Stomach (tissue), 19 donors: ENCODE measurements at places on chromosomes 11 and 22.
A peak's percentile ranks its signal among the peaks of the same experiment; 100 is the strongest.

DNA sequence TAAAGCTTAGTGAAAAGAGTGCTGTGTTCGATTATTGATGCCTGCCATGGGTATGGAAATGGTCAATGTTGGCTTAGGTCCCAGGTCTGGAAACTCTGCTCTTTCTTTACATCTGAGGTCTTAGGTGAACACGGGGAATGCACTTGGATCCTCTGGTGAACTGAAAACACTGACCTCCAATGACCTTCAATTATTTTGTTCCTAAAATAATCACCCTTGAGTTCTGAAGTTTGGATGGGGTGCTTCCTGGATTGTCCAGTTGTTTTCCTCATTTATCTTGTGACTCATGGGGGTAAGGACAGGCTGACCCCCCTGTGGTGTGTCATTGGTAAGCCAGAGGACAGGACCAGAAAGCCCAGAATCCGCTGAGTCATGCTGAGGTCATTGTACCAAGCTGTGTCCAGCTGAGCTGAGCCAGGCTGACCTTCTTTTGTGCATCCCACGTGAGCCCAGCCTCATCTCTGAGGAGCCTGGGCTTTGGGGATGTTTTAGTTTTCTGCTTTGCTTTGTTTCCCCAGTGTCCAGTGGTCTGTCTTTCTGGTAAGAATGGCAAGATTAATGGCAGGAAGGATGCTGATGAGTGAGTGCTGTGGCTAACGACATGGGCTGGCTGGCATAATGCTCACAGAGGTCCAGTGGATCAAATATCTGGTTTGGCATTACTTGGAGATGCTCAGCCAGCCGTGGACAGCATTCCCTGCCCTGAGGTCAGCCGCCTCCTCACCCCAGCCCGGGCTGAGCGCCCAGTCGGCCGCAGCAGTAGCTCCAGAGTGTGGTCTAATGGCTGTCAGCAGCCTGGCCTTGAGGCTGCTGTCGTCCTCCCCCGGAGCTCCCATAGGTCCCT lies 35.6 kb downstream of the AMPD3 start:
- peak; percentile 57 for DNase-seq
- peaks cover 67% of the 10 kb centered on the region for H3K36me3 ChIP-seq
- H3K27me3 ChIP-seq, result no peaks in the 10 kb centered on the region
- peak overlapping the region; percentile 80 for H3K27ac ChIP-seq
- peaks cover 15% of the 10 kb centered on the region for H3K4me1 ChIP-seq

- DNase-seq, result peak; percentile 67
- peaks cover 59% of the 10 kb centered on the region for H3K4me1 ChIP-seq
- peak overlapping the region; percentile 87 for H3K27ac ChIP-seq
Measured at GRCh38 chr11:47552056-47552565, 821 bp downstream of the CELF1 start.

GRCh38 chr11:5663511-5663910 lies 21.4 kb downstream of the TRIM5 start:
- no peaks in the 10 kb centered on the region for H3K4me1 ChIP-seq
- peaks cover 62% of the 10 kb centered on the region for H3K36me3 ChIP-seq
- no peak for DNase-seq
- no peak overlapping the region for H3K4me3 ChIP-seq

- H3K27me3 ChIP-seq, result no peaks in the 10 kb centered on the region
- DNase-seq, result no peak
- peaks cover 16% of the 10 kb centered on the region for H3K4me1 ChIP-seq
- no peak overlapping the region for H3K27ac ChIP-seq
- no peak overlapping the region for H3K4me3 ChIP-seq
Measured at GRCh38 chr11:34613552-34614056, 7.3 kb upstream of the EHF start.

GRCh38 chr22:35589071-35589755 lies 27.9 kb downstream of the MB start:
- no peak overlapping the region for H3K4me3 ChIP-seq
- H3K27ac ChIP-seq, result no peak overlapping the region
- no peak for DNase-seq
